ENCODE measurements at places on chromosomes 7 and 10.

GRCh38 chr10:65892284-65892683, 1033.6 kb upstream of the LRRTM3 start:
- no peak for DNase-seq

DNA sequence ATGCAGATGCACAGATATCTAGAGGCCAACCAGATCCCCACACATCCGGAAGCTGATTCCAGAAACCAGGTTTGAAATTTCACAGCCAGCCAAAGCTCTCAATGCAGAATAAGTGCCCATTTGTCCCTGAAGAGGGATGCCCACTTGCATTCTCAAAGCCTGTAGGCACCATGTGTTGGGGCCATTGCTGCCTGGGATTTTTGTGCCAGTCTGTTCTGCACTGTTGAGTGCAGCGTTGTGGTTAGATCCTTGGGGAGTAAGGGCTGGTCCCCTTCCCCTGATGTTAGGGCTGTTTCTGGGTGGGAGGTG, 62.4 kb downstream of the EEPD1 start:
- DNase-seq: no peak

DNA sequence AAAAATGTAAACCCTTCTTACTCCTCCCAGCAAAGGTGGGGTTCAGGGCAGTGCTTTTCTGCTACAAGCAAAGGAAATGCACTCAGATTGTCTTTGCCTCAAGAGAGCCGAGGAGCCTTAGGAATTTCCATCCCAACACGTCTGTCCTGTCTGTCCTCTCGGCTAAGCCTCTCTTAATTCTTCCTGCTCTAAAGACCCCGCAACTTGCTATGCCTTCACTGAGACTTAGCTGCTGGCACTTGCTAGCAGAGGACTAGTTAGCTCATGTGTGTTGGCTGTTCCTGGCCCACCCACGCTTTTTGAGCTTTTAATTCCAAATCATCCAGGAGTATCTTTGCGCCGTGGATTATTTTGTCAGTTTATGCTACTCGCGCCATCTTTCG, 481 bp upstream of the NPM3 start:
- no peak for DNase-seq

- no peak for DNase-seq
Observed at GRCh38 chr7:117666031-117666430, 186.2 kb downstream of the CFTR start.

- no peak for DNase-seq
Observed at GRCh38 chr7:120302190-120302589, 29.2 kb downstream of the KCND2 start.

- DNase-seq: no peak
Observed at GRCh38 chr10:122658356-122659049, 41.1 kb downstream of the C10orf120 start.

GRCh38 chr10:70256463-70256862, 23.2 kb upstream of the PPA1 start:
- DNase-seq: no peak

DNA sequence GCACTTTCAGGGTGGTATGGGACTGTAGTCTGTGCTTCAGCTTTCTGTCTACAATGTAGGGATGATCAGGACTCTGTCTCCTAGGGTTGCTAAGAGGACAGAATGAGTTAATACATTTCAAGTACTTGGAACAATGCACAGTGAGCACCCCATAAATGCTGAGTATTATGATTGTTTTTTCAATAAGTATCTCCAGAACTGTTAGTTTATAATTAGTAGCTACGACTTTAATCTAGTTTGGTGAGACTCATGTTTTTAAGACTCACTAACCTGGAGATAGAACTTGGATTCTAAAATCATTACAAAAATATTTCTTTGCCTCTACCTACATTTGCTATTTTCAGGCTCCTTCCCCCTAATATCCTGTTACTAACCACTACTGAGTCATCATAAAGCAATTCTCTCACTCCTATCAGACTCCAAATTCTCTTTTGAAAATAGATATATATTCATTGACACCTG, 95.3 kb downstream of the CPED1 start:
- no peak for DNase-seq

- DNase-seq: no peak
Observed at GRCh38 chr10:27826369-27826768, 80.8 kb upstream of the MKX start.

GRCh38 chr10:108662975-108663374, 1260.3 kb downstream of the XPNPEP1 start:
- DNase-seq: no peak

- no peak for DNase-seq
Observed at GRCh38 chr7:35365523-35365922, 111.6 kb upstream of the TBX20 start.

- DNase-seq: no peak
Observed at GRCh38 chr7:50389961-50390360, 60.2 kb downstream of the FIGNL1 start.

- no peak for DNase-seq
Observed at GRCh38 chr10:69963178-69963834, 89.3 kb upstream of the MACROH2A2 start.

DNA sequence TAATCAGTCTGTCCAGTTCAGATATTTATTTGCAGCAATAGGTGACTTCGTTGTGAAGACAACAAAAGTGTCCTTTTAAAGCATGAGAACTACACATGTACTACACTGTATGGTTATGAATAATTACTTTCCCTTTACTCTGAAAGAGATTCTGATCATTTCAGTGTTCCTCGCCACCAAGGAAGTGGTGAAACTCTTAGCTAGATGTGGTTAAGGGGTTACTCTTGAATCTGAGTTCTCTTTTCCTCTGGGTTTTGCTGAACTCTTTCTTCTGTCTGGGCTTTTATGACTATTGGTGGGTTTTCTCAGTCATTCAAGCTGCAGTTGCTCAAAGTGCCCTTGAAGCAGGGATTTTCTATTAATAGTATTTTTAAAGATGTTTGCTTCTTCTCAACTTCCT, 127.9 kb upstream of the SEM1 start:
- DNase-seq: no peak

DNA sequence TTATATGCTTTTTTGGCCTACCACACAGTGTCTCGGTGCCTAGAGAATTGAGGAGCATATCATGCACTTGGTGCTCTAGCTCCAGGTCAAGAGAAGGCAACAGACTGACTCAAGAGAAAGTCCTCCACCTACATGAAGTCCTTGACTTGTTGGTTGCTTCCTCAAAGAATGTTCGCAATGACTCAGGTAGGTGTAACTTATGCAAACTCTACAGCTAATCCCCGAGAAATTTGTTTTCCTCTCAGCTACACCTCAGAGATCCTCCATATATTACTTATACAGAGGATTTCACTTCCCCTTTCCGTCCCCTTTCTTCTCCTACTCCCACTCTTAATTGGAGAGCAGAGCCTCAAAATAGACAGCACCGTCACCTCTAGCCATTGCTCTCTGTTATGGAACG, 1013.1 kb downstream of the KCNMA1 start:
- no peak for DNase-seq

All from mucosa of descending colon (tissue), 3 donors.